ENCODE measurements at places on chromosomes 7 and 10.

GRCh38 chr7:24434972-24435371 is 138.3 kb upstream of the PALS2 start:
- no peak for DNase-seq

DNA sequence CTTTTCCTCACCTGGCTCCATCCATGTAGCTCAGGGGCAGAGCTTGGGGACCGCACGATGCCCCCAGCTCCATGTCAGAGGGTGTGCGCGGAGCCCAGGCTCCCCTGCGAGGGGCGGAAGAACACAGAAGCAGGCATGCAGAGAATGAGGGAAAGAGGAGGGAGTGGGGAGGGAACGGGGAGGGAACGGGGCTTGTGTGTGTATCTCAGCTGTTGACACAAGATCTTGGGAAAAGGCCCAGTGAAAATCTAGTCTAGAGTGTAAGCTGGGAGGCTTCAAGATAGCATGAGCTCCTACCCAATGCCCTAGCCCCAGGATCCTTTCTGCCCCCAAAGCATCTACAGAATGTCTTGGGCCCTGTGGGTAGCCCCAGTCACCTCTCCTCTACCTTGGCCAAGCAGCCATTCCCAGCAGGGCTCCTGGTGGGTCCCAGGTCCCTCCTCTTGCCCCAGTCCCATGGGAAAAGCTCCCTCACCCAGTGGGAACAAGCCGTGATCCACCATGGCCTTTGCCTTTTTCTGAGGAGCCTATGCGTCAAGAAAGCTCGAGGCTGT is 25.1 kb upstream of the NDST2 start:
- DNase-seq = no peak

DNA sequence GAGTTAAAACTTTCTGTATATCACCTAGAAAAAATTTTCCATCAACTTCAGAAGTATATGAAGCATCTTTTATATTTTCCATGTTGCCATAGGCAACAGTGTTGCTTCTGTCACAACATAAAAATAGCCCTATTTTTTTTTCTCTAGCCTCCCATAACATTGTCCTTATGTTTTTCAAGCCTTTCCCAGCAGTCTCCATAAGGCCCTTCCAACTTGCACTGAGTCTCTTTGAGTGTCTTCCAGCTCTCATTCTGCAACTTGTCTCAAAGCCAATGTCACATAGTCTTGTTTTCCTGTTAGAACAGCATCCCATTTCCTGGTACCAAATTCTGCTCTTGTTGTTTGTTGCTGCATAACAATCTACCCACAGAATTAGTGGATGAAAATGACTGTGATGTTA is 1055.5 kb upstream of the GHITM start:
- no peak for DNase-seq

GRCh38 chr7:13988065-13988464 is 1.4 kb downstream of the ETV1 start:
- no peak for DNase-seq

DNA sequence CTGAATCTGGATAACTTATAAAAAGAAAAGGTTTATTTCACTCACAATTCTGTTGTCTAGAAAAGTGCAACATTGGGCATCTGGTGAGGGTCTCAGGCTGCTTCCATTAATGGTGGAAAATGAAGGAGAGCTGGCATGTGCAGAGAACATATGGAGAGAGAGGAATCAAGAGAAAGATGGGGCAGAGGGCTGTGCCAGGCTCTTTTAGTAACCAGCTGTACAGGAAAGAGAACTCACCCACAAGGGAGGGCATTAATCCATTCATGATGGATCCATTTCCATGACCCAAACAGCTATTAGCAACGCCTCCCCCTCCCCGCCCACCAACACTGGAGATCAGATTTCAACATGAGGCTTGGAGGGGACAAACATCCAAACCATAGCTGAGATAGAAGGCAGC is 61.7 kb upstream of the LYZL1 start:
- no peak for DNase-seq

All from anterior cingulate cortex (tissue), 58 donors.